ENCODE measurements at places on chromosomes 16 and 17.

- H3K36me3 ChIP-seq: no peaks in the 10 kb centered on the region
- no peak for DNase-seq
- peaks cover 20% of the 10 kb centered on the region for H3K4me1 ChIP-seq
- no peak overlapping the region for H3K4me3 ChIP-seq
Measured at GRCh38 chr17:82338858-82339633, 5.5 kb upstream of the SECTM1 start.

GRCh38 chr16:23835390-23836077, at the start of gene PRKCB:
PRKCB (plus strand) TSS chr16:23835983.
- H3K27me3 ChIP-seq: no peaks in the 10 kb centered on the region
- peaks cover 24% of the 10 kb centered on the region for H3K36me3 ChIP-seq
- H3K27ac ChIP-seq: peak within 1 kb of the TSS; percentile 92
- DNase-seq: peak; percentile 88
- H3K4me1 ChIP-seq: peaks cover 49% of the 10 kb centered on the region

- peaks cover 7% of the 10 kb centered on the region for H3K4me1 ChIP-seq
- no peak overlapping the region for H3K27ac ChIP-seq
- peaks cover 65% of the 10 kb centered on the region for H3K27me3 ChIP-seq
- no peak overlapping the region for H3K4me3 ChIP-seq
Measured at GRCh38 chr16:12907670-12908233, 6.4 kb downstream of the SHISA9 start.

- no peaks in the 10 kb centered on the region for H3K27me3 ChIP-seq
- H3K4me1 ChIP-seq: peaks cover 8% of the 10 kb centered on the region
- DNase-seq: no peak
- peaks cover 52% of the 10 kb centered on the region for H3K36me3 ChIP-seq
- no peak overlapping the region for H3K4me3 ChIP-seq
- H3K27ac ChIP-seq: no peak overlapping the region
Measured at GRCh38 chr17:82772026-82772425, 20.2 kb downstream of the TBCD start.

DNA sequence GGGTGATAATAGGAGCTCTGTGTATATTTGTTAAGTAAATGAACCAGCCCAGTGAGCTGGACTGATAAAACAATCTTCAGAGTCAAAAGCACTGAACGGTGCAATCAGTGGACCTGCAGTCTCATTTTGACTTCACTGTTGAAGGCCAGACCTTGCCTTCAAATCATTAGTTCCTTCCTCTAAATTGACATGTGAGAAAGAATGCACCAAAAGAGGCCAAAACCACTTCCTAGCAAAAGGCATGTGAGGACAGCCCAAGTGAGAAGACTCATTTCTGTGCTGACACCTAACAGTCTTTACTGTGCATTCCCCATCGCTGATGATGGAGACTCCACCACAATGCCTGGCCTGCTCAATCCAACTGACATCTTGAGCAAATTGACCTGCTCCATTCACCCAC, 10.6 kb downstream of the GTF3C1 start:
- peaks cover 74% of the 10 kb centered on the region for H3K36me3 ChIP-seq
- no peaks in the 10 kb centered on the region for H3K4me1 ChIP-seq
- H3K4me3 ChIP-seq: no peak overlapping the region

DNA sequence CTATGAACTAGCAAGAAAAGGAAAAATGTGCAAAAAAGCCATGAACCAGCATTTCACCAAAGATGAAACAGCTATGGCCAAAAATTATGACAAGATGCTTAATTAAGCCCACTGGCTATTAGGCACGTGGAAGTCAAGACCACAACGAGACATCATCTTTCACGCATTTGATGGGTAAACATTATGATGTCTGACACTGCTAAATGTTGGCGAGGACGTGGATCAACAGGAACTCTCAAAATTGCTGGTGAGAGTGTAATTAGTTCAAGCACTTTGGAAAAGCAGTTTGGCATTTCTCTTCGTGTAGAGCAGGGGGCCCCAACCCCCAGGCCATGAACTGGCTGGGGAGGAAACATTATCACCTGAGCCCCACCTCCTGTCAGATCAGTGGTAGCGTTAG, 39.6 kb upstream of the ADGRG1 start:
- no peak overlapping the region for H3K4me3 ChIP-seq
- DNase-seq: no peak
- H3K36me3 ChIP-seq: no peaks in the 10 kb centered on the region
- peaks cover 5% of the 10 kb centered on the region for H3K27me3 ChIP-seq
- H3K27ac ChIP-seq: no peak overlapping the region

DNA sequence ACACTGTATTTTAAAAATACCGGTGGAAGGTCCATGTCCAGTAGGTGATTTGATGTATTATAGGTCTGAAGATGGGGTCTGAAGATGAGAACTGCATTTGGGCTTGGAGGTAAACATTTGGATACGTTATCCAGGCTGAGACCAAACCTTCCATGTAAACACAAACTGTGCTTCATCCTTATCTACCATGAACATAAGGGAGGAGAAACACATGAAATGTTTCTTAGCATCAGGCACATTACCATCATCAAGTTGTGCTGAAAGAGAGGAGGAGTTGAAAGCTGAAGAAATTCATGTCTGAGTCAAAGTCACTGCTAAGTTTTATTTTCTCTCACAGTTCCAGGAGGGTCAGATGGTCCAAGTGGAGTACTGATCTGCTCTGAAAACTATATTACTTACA, 11.4 kb downstream of the SF3B3 start:
- H3K27ac ChIP-seq: no peak overlapping the region
- H3K36me3 ChIP-seq: peaks cover 27% of the 10 kb centered on the region
- peaks cover 21% of the 10 kb centered on the region for H3K4me1 ChIP-seq
- H3K27me3 ChIP-seq: no peaks in the 10 kb centered on the region
